Heart left ventricle (tissue), 16 donors: ENCODE measurements at places on chromosomes 4 and X. TPM values are rescaled to one million over a fixed set of nuclear protein-coding genes. Genes with fewer than 3 reads are reported as not detected.

DNA sequence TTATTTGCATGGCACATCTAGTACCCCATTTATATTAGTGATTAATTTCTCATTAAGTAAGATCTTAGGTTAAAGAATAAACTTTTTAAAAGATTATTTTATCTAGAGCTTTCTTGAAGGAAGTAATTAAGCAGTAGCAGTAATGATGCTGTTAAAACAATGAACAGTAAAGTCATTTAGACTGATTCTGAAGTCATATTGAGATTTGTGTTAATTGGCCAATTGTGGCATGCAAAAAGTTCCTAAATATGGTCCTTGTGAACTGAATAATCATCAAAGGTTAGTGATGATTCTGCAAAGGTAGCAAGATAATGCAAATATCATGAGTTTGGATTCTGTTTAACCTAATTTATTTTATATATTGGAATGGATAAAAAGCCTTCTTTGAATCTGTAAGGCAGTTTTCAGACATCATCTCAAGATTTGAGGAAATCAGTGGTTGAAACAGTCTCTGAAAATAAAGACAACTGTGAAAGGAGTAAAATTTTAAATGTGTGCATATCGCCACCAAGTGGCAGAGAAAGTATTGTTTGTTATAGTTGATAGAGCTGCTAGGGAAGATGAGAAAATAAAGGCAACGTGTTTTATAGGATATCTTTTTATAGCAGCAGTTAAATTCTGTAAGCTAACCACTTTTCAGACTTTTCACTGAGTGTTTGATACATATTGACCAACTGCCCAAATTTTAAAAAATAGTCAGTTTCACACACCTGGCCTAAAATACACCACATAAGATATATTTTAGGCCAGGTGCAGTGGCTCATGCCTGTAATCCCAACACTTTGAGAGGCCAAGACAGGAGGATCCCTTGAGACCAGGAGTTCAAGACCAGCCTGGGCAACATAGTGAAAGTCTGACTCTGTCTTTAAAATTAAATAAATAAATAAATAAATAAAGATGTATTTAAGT is 79.6 kb downstream of the CCKAR start:
- H3K27me3 ChIP-seq = no peaks in the 10 kb centered on the region
- H3K4me1 ChIP-seq = peaks cover 21% of the 10 kb centered on the region
- H3K4me3 ChIP-seq = no peak overlapping the region
- no peaks in the 10 kb centered on the region for H3K36me3 ChIP-seq

DNA sequence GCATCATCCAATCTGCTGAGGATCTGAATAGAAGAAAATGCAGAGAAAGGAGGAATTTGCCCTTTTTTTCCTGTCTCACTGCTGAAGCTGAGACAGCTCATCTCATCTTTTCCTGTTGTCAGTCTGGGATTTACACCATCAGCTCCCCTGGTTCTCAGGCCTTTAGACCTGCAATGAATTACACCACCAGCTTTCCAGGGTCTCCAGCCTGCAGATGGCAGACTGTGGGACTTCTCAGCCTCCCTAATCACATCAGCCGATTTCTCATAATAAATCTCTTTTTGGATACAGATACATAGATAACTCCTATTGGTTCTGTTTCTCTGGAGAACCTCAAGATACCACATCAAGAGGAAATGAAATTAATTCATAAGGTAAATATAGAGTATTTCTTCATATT is 134.6 kb upstream of the MAB21L2 start:
- no peaks in the 10 kb centered on the region for H3K27me3 ChIP-seq
- H3K27ac ChIP-seq = no peak overlapping the region

GRCh38 chr4:153787575-153787974 is 1.3 kb downstream of the SFRP2 start:
- DNase-seq = no peak
- no peak overlapping the region for H3K4me3 ChIP-seq
- H3K36me3 ChIP-seq = no peaks in the 10 kb centered on the region
- no peak overlapping the region for H3K27ac ChIP-seq
- peaks cover 38% of the 10 kb centered on the region for H3K27me3 ChIP-seq

- DNase-seq = no peak
- no peak overlapping the region for H3K4me3 ChIP-seq
- no peak overlapping the region for H3K27ac ChIP-seq
- H3K4me1 ChIP-seq = peaks cover 2% of the 10 kb centered on the region
Observed at GRCh38 chr4:176189891-176190795, 5.2 kb downstream of the SPATA4 start.

GRCh38 chr4:15003401-15003890 is 1.2 kb downstream of the CPEB2 start:
- DNase-seq = peak; percentile 55
- no peaks in the 10 kb centered on the region for H3K27me3 ChIP-seq
- peaks cover 40% of the 10 kb centered on the region for H3K4me1 ChIP-seq
- peak overlapping the region; percentile 99 for H3K27ac ChIP-seq

GRCh38 chr4:141127884-141128283 is 5.4 kb downstream of the RNF150 start:
- no peaks in the 10 kb centered on the region for H3K36me3 ChIP-seq
- peaks cover 6% of the 10 kb centered on the region for H3K4me1 ChIP-seq
- H3K27me3 ChIP-seq = no peaks in the 10 kb centered on the region
- no peak overlapping the region for H3K4me3 ChIP-seq

DNA sequence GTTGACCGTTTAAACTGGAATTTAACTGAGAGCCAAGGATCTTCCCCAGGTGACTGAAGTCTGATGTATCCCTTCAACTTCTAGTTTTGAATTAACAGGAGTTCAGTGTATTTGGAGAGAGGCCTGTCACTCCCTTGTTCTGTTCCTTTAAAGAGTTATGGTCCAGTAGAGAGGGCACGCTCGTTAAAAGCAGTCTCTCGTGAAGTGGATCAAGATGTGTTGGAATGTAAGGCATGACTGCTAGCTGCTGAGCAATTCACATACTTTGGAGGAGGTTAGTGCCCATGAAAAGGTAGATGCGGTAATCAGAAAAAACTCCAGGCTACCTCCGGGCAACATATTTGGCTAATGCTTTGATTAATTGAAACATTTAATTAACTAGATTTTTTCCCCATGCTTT is 65.7 kb downstream of the SHROOM2 start:
- DNase-seq = no peak
- H3K36me3 ChIP-seq = no peaks in the 10 kb centered on the region
- H3K27ac ChIP-seq = no peak overlapping the region
- H3K27me3 ChIP-seq = no peaks in the 10 kb centered on the region
- H3K4me3 ChIP-seq = no peak overlapping the region

DNA sequence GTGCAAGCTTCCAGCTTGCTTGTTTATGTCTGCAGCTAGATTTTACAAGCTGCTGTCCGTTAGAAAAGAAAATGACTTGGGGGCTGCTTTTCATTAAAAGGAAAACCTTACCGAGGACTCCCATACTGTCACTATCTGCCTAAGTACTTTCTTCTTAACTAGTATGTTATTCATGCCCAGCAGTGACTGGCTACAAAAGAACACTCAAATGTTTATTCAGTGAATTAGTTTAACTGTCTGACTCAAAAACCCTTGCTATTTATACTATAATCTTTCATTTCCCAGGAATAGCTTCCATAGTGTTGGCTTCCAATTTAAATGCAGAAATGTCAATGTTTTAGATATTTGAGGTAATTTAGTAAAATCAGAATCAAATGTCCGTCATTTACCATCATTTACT is 164.9 kb downstream of the DTHD1 start:
- no peak overlapping the region for H3K27ac ChIP-seq
- no peak overlapping the region for H3K4me3 ChIP-seq
- no peaks in the 10 kb centered on the region for H3K4me1 ChIP-seq
- H3K36me3 ChIP-seq = no peaks in the 10 kb centered on the region
- H3K27me3 ChIP-seq = no peaks in the 10 kb centered on the region

GRCh38 chr4:145098675-145099037 is 545 bp downstream of the ABCE1 start:
- peak overlapping the region; percentile 75 for H3K4me3 ChIP-seq
- peak overlapping the region; percentile 92 for H3K27ac ChIP-seq
- H3K36me3 ChIP-seq = peaks cover 3% of the 10 kb centered on the region
- no peaks in the 10 kb centered on the region for H3K27me3 ChIP-seq

- peak overlapping the region; percentile 39 for H3K4me3 ChIP-seq
- H3K27me3 ChIP-seq = no peaks in the 10 kb centered on the region
- H3K36me3 ChIP-seq = no peaks in the 10 kb centered on the region
- no peak for DNase-seq
Observed at GRCh38 chrX:72304877-72305276, 837 bp downstream of the CITED1 start.

DNA sequence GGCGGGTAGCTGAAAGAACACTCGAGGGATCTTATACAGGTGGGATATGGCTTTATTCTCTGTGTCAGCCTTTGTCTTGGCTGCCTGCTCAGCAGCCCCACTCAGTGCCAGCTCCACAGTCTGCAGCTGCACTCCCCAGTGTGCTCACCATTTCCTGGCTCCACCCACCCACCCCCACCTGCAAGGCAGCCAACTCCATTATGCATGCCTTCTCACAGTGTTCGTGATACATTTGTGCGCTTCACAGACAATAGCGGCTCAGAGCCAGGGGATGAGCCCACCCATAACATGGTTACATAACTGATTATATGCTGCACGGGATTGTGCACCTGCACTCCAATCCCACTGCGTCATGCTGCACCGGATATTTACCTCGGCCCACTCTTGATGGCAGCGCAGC is 8.8 kb upstream of the TMEM128 start:
- H3K4me3 ChIP-seq = no peak overlapping the region
- no peaks in the 10 kb centered on the region for H3K36me3 ChIP-seq
- H3K27ac ChIP-seq = no peak overlapping the region
- H3K4me1 ChIP-seq = no peaks in the 10 kb centered on the region

- H3K36me3 ChIP-seq = no peaks in the 10 kb centered on the region
- DNase-seq = peak; percentile 99
- no peaks in the 10 kb centered on the region for H3K27me3 ChIP-seq
Observed at GRCh38 chrX:41084044-41084892, 977 bp upstream of the USP9X start.

DNA sequence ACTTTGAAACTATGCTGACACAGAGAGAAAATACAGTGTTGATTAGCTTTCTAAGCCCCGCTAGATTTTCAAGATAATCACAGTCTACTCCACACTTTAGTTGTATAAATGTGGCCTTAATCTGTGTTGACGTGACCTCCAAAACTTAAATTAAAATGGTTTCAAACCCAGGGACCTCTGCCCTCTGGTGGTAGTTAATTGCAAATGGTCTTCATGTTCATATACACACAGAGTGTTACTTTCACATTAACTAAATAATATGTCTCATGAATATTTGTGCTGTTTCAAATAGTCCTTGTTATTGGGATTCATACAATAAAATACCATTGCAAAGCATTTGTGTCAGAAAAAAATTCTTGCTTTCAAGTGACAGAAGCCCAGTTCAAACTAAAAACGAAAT is 64.3 kb downstream of the TASL start:
- no peaks in the 10 kb centered on the region for H3K36me3 ChIP-seq
- no peaks in the 10 kb centered on the region for H3K27me3 ChIP-seq
- no peak overlapping the region for H3K4me3 ChIP-seq
- no peak for DNase-seq

DNA sequence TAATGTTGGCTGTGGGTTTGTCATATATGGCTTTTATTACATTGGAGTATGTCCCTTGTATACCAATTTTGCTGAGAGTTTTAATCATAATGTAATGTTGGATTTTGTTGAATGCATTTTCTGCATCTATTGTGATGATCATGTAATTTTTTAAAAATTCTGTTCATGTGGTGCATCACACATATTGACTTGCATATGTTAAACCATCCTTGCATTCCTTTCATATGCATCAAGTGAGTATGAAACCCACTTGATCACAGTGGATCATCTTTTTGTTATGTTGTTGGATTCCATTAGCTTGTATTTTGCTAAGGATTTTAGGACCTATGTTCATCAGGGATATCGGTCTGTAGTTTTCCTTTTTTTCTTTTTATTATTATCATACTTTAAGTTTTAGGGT is 12.1 kb downstream of the HEPH start:
- DNase-seq = no peak
- H3K36me3 ChIP-seq = no peaks in the 10 kb centered on the region
- H3K27ac ChIP-seq = no peak overlapping the region
- no peak overlapping the region for H3K4me3 ChIP-seq
- no peaks in the 10 kb centered on the region for H3K4me1 ChIP-seq
- H3K27me3 ChIP-seq = no peaks in the 10 kb centered on the region

GRCh38 chr4:1780435-1780834 is 12.7 kb upstream of the FGFR3 start:
- H3K36me3 ChIP-seq = no peaks in the 10 kb centered on the region
- no peak for DNase-seq
- peaks cover 6% of the 10 kb centered on the region for H3K4me1 ChIP-seq
- no peak overlapping the region for H3K4me3 ChIP-seq
- H3K27ac ChIP-seq = no peak overlapping the region

DNA sequence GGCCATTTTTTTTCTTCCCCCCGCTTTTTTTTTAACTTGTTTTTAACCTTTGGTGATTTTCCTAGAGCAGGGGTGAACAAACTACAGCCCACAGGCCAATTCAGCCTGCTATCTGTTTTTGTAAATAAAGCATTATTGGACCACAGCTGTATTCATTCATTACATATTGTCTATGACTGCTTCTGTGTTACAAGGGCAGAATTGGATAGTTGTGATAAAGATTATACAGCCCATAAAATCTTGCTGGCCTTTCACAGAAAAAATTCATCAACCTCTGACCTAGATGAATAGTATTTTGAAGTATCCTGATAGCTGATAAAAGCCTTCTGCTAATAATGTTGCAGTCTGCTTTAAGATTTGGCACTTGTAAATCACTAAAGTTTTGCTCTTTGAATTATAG is 63.4 kb downstream of the SMAD1 start:
- H3K27me3 ChIP-seq = no peaks in the 10 kb centered on the region
- no peaks in the 10 kb centered on the region for H3K36me3 ChIP-seq
- H3K27ac ChIP-seq = peak overlapping the region; percentile 38

- no peaks in the 10 kb centered on the region for H3K27me3 ChIP-seq
- no peaks in the 10 kb centered on the region for H3K4me1 ChIP-seq
- no peak overlapping the region for H3K4me3 ChIP-seq
Observed at GRCh38 chrX:100076031-100076430, 334.0 kb downstream of the PCDH19 start.

DNA sequence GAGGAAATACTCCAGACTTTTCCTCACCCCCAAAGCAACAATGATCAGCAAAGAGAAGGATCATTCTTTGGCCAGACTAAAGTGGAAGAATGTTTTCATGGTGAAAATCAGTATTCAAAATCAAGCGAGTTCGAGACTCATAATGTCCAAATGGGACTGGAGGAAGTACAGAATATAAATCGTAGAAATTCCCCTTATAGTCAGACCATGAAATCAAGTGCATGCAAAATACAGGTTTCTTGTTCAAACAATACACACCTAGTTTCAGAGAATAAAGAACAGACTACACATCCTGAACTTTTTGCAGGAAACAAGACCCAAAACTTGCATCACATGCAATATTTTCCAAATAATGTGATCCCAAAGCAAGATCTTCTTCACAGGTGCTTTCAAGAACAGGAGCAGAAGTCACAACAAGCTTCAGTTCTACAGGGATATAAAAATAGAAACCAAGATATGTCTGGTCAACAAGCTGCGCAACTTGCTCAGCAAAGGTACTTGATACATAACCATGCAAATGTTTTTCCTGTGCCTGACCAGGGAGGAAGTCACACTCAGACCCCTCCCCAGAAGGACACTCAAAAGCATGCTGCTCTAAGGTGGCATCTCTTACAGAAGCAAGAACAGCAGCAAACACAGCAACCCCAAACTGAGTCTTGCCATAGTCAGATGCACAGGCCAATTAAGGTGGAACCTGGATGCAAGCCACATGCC is 89.7 kb downstream of the TET2 start:
- no peak overlapping the region for H3K4me3 ChIP-seq
- H3K27me3 ChIP-seq = no peaks in the 10 kb centered on the region
- no peak overlapping the region for H3K27ac ChIP-seq
- DNase-seq = no peak
- peaks cover 2% of the 10 kb centered on the region for H3K4me1 ChIP-seq

NONO gene
- total RNA-seq = 98.6 TPM

DIAPH2 gene
- 15.2 TPM for total RNA-seq

FAAH2 gene
- total RNA-seq = not detected

STK32B gene
- 0.13 TPM for total RNA-seq

SSX2 gene
- not detected for total RNA-seq

UBE2D3 gene
- total RNA-seq = 258 TPM

SMARCA1 gene
- total RNA-seq = 32.4 TPM
